ENCODE measurements at places on chromosomes 4 and X.
A peak's percentile ranks its signal among the peaks of the same experiment; 100 is the strongest.

- H3K4me1 ChIP-seq, result peaks cover 18% of the 10 kb centered on the region
- H3K4me3 ChIP-seq, result no peak overlapping the region
- peaks cover 4% of the 10 kb centered on the region for H3K27me3 ChIP-seq
- H3K36me3 ChIP-seq, result no peaks in the 10 kb centered on the region
- DNase-seq, result no peak
These were observed 3.9 kb upstream of the SULT1B1 start for GRCh38 chr4:69764311-69764710.

- DNase-seq, result no peak
- H3K27ac ChIP-seq, result no peak overlapping the region
- H3K27me3 ChIP-seq, result peaks cover 25% of the 10 kb centered on the region
- no peaks in the 10 kb centered on the region for H3K36me3 ChIP-seq
These were observed 9.0 kb upstream of the IGFBP7 start for GRCh38 chr4:57119054-57119651.

DNA sequence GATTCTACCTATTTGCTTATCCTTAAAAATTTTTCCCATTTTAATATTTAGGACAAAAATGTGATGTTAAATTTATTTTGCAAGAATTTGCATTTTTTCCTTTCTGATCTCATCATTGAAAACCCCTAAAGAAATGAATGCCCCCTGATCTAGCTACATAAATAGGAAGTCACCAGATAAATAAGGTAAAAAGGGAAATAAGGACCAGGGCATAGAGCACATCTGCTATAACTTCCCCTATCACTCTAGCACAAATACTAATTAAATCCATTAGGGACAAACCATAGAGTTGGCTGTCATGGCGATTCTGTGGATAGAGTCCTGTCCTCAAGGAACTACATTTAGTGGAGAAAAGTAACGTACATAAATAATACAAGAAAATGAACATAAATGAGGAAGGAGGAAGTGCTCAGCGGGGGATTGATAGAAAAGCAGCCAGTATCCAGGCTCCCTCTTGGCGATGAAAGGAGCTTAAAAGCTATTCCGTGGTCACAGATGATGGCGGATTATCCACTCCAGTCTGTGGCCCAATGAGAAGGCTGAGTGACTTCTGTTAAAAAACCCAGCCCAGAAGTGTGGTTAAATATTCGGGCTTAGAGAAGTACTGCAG, 76.9 kb upstream of the RPL34 start:
- no peak overlapping the region for H3K27ac ChIP-seq
- peaks cover 10% of the 10 kb centered on the region for H3K4me1 ChIP-seq
- DNase-seq, result no peak
- no peaks in the 10 kb centered on the region for H3K27me3 ChIP-seq

DNA sequence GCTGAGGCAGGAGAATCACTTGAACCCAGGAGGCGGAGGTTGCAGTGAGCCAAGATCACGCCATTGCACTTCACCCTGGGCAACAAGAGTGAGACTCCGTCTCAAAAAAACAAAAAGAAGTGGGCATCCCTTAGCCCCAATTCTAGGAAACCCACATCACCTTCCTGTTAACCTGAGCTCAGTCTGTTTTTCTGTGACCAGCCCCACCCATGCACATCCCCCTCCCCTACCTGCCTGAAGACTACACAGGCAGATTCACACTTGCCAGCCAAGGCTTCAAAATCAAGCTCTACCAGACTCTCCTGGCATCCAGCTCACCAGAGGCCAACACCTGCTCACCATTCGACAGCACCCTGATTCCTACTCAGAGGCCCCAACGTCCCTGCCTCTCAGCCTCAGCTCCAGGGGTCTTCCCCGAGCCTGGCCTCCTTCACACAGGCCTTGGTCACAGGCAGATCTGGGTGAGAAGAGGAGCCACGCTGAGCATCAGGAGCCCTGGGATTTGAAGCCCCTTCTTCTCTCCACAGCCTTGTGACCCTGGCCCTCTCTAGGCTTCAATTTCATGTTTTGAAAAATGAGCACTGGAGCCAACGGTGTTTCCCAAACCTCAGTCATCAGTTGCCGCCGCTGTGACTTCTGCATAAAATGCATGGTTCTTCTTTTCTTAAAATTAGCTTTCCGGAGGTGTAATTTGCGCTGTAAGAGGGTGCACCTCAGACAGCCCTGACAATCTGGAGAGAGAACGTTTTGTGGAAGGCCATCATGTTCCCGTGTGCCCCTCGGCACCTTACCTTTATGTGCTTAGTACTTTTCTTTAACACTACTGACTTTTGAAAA, 47.3 kb downstream of the JAKMIP1 start:
- DNase-seq, result no peak
- H3K36me3 ChIP-seq, result peaks cover 8% of the 10 kb centered on the region
- H3K4me3 ChIP-seq, result peak overlapping the region; percentile 32
- H3K27ac ChIP-seq, result peak overlapping the region; percentile 71

GRCh38 chrX:118347736-118348135, 1.8 kb downstream of the WDR44 start:
- H3K4me3 ChIP-seq, result peak overlapping the region; percentile 97
- peak overlapping the region; percentile 98 for H3K27ac ChIP-seq
- H3K27me3 ChIP-seq, result no peaks in the 10 kb centered on the region

DNA sequence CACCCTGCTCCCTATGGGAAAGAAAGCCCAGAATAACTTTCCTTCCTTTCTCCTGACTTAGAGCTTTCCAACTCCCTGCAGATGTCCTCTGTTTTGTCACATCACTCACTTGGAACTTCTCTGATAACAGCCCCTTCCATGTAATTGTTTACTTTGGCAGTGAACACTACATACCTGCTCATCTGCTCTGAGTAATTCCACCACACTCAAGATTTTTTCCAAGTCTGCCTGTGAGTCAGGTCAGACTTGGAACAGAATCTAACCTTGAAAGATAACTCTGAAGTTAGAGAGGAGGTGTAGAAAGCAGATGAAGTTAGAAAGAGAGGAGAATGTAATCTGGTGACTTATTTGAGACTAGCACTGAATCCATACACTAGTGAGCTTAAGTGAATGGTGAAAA, 7.4 kb downstream of the MAGEB10 start:
- H3K27me3 ChIP-seq, result no peaks in the 10 kb centered on the region
- no peak overlapping the region for H3K4me3 ChIP-seq

- no peak for DNase-seq
- H3K4me1 ChIP-seq, result peaks cover 10% of the 10 kb centered on the region
- H3K27me3 ChIP-seq, result no peaks in the 10 kb centered on the region
- no peak overlapping the region for H3K4me3 ChIP-seq
- no peak overlapping the region for H3K27ac ChIP-seq
These were observed 326.1 kb upstream of the EMCN start for GRCh38 chr4:100843910-100844309.

DNA sequence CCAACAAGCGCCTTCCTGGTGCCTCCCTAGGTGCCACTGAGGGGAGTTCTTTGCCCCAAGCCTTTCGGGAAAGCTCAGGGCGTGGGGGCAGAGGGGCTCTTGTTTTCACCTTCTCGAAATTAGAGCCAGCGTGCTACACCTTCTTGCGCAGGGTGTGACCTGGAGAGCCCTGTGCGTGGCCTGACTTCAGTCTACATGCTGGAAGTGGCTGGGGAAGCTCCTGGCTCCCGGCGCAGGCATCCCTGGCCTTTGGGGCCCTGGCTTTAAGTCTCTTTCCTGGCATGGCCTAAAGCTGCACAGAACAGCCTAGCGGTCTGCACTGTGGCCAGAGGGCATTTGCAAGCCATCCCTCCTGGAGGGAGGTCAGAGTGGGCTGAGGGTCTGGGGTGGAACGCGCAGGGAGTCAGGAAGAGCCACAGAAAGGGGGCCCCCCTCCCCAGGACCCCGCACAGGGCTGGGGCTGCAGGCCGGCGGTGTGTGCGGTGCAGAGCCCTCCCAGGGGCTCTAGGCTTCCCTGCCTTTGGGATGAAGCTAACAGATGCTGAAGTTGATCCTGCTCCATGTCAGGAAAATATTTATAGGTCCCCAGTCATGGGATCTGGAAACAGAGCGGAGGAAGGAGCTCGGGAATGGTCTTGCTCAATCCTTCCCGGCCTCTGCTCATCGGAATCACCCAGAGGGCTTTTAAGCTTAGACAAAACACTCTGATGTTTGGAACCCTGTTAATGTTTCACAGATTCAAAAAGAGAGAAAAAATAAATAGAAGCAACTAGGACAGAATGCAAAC, 781 bp upstream of the SPON2 start:
- H3K4me1 ChIP-seq, result peaks cover 7% of the 10 kb centered on the region
- H3K27ac ChIP-seq, result no peak overlapping the region
- DNase-seq, result no peak
- no peaks in the 10 kb centered on the region for H3K36me3 ChIP-seq

DNA sequence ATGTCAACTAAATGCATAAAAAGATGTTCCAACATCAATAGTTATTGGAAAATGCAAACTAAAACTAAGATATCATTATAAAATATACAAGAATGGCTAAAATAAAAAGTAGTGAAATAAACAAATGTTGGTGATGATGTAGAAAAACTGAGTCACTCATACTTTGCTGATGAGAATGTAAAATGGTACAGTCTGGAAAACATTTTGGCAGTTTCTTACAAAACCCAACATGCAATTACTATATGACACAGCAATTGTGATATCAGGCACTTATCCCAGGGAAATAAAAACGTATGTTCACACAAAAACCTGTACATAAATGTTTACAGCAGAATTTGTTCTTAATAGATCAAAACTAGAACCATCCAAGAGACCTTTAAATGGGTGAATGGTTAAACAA, 182.6 kb downstream of the RTL9 start:
- no peak for DNase-seq
- no peaks in the 10 kb centered on the region for H3K4me1 ChIP-seq
- H3K27ac ChIP-seq, result no peak overlapping the region

- H3K4me1 ChIP-seq, result peaks cover 2% of the 10 kb centered on the region
- H3K27me3 ChIP-seq, result peaks cover 6% of the 10 kb centered on the region
- H3K36me3 ChIP-seq, result no peaks in the 10 kb centered on the region
- no peak overlapping the region for H3K27ac ChIP-seq
These were observed 28.1 kb upstream of the NYX start for GRCh38 chrX:41419082-41419481.

- no peaks in the 10 kb centered on the region for H3K27me3 ChIP-seq
- H3K4me3 ChIP-seq, result no peak overlapping the region
- no peak for DNase-seq
- H3K4me1 ChIP-seq, result peaks cover 2% of the 10 kb centered on the region
These were observed 56.8 kb upstream of the TXK start for GRCh38 chr4:48190839-48191238.

DNA sequence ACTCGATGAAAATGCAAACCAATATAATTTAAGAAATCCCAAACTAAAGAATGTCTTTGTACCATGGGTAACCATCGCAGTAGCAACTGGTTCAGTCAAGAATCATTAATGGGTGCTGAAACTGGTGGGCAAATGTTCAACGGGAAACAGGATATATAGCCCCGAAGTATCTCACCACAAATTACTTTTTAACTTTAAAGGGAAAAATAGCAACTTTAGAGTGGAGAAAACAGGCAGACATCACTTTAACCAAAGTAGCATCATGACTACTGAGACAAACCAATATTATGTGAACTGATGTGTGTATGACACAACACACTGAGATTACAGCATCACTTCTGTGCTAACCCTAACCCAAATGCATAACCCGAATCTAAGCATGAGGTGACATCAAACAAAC, 33.8 kb upstream of the SLAIN2 start:
- no peak overlapping the region for H3K4me3 ChIP-seq
- no peak overlapping the region for H3K27ac ChIP-seq
- DNase-seq, result no peak
- H3K36me3 ChIP-seq, result no peaks in the 10 kb centered on the region

- DNase-seq, result no peak
- H3K4me3 ChIP-seq, result no peak overlapping the region
- H3K27me3 ChIP-seq, result peaks cover 5% of the 10 kb centered on the region
- no peak overlapping the region for H3K27ac ChIP-seq
- no peaks in the 10 kb centered on the region for H3K4me1 ChIP-seq
These were observed 271.4 kb downstream of the PTTG2 start for GRCh38 chr4:38231626-38232025.

GRCh38 chrX:98379134-98379533, 1495.4 kb downstream of the RPA4 start:
- H3K27me3 ChIP-seq, result no peaks in the 10 kb centered on the region
- DNase-seq, result no peak
- H3K36me3 ChIP-seq, result no peaks in the 10 kb centered on the region
- no peak overlapping the region for H3K27ac ChIP-seq

- DNase-seq, result no peak
- H3K27me3 ChIP-seq, result peaks cover 63% of the 10 kb centered on the region
- peaks cover 10% of the 10 kb centered on the region for H3K4me1 ChIP-seq
- no peak overlapping the region for H3K27ac ChIP-seq
These were observed 1.3 kb downstream of the PARM1 start for GRCh38 chr4:74934016-74934831.

DNA sequence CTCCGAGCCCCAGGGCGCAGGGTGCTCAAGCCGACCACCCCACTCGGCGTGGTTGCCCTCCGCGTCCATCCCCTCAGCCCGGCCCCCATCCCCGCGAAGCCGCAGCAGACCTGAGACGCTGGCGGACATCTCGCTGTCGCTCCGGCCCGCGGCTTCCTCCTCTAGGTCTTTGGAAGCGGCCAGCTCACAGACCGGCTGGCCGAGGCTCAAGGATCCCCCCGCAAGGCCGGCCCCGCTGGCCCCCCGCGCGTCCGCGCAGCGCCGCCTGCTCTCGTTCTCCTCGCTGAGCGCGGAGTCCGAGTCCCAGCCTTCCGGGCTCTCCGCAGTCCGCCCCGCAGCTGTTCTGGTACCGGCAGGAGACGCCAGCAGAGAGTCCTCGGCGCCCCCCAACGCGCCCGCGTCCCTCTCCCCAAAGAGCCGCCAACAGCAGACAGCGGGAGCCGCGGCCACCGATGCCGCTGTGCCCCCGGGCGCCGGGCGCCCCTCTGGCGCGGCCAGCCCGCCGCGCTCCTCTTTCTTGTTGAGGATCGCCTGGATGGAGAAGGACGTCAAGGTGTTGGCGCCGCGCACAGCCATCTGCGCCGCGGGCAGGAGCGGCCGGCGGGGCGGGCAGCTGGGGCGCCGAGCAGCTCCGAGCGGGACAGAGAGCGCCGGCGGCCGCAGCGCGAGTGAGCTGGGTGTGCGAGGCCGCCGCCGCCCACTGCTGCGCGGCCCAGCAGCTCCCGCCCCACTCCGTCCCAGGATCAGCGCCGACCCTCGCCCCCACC, at the start of gene NKX3-2:
Gene NKX3-2, minus strand, starts transcription at position 670 of the 767 bp plus-strand sequence. Its CDS starts 94 bp downstream, at position 576.
- peaks cover 73% of the 10 kb centered on the region for H3K27me3 ChIP-seq
- peak within 1 kb of the TSS; percentile 77 for H3K27ac ChIP-seq
- no peak for DNase-seq
- H3K36me3 ChIP-seq, result peaks cover 2% of the 10 kb centered on the region
- peaks cover 28% of the 10 kb centered on the region for H3K4me1 ChIP-seq
- H3K4me3 ChIP-seq, result peak within 1 kb of the TSS; percentile 86

GRCh38 chr4:68218044-68218443, 27.4 kb downstream of the TMPRSS11B start:
- H3K27me3 ChIP-seq, result no peaks in the 10 kb centered on the region
- H3K27ac ChIP-seq, result no peak overlapping the region
- peaks cover 23% of the 10 kb centered on the region for H3K4me1 ChIP-seq
- DNase-seq, result peak; percentile 7

DNA sequence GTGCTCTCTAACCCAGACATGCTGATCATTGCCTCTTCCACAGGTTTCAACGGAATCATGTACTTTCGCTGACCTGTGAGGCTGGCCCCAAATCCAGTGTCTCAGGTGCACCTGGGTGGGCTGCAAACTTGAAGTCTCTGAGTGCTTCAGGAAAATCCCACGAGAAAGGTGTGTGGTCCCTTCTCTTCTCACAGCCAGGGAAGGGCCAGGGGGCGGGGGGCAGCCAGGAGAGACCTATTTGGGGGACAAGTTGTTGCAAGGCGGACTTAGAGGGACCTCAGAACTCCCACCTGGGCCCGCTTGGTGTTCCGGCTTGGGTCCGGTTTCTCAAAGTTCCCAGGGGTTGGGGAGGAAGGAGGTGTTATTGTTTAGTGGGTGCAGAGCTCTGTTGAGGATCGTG, 80.0 kb downstream of the HMX1 start:
- no peak overlapping the region for H3K4me3 ChIP-seq
- no peak for DNase-seq
- no peaks in the 10 kb centered on the region for H3K4me1 ChIP-seq
